IPS DF 19.7 (cell line): ENCODE measurements at places on chromosomes 13 and 19.

GRCh38 chr19:8506402-8506957 lies 4.0 kb upstream of the PRAM1 start:
- DNase-seq, result no peak

DNA sequence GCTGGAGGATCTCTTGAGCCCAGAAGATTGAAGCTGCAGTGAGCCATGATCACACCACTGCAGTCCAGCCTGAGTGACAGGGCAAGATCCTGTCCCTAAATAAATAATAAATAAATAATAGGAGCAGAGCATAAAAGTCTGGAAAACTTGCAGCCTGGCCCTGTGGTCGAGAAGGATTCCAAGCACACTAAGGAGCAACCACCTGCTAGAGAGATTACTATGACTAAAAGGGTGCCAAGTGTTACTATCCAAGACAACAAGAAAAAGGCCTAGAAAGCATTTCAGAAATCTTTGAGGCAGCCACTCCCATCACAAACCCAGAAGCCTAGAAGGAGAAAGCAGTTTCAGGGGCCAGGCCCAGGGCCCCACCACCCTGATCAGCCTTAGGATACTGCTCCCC lies 46.1 kb downstream of the LHFPL6 start:
- no peak for DNase-seq

DNA sequence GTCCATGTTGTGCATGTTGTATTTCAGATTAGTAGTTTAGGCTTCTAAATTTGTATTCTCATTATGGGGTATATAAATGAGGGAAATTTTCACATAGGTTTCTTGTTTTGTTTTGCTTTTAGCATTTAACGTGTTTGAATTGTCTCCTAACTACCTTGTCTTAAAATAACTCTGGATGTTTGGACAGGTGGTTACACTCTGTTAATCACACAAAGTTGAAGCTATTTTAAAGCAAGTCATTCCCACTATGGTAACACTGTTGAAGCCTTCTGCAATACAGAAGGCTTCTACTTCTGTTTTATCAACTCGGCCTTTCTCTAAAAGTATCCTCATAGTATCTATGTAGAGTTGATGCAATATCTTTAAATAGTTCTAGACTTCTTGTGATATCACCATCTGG lies 245.3 kb upstream of the HTR2A start:
- no peak for DNase-seq

DNA sequence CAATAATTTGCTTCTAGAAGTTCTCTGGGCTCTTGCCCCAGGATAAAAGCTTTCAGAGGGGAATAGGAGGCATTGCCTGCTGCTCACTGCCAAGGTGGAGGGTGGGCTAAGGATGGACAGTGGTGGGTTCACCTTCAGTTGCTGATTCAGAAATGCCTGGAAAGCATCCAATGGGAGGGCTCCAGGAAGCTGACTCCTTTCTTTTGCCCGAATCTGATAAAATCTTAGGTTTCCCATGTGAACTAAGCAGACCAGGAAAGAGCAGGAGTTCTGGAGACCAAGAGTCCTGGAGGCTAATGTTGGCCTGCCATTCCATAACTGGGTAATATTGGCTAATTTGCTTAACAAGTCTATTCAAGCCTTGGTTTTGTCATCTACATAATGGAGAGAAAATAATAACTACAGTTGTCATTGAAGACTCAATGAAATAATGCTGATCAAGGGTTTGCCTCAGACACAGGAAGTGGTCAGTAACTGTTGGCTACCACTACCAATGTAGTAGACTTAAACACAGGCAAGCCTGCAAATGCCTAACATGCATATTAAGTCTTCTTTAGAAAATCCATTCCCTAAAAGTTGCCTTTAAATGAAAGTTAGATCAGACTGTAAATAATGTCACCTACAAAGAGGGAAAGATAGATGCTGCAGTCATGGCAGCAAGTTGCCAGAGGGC lies 528.4 kb upstream of the NBEA start:
- no peak for DNase-seq

DNA sequence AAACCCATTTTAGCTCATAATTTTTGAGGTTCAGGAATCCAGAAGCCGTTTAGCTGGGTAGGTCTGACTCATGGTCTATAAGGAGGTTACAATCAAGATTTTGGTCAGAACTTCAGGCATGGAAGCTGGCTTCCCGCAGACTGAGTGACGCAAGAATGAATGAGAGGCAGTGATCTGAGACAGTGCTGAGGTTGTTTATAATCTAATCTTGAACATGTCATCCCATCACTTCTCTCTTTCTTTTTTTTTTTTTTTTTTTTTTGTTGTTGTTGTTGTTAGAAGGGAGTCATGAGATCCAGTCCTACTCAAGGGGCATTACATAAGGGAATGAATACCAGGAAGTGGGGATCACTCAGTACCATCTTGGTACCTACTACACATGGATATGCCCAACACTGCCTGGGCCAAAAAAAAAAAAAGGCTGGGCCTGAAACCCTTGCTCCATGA lies 217.4 kb downstream of the DLEU7 start:
- DNase-seq, result no peak

DNA sequence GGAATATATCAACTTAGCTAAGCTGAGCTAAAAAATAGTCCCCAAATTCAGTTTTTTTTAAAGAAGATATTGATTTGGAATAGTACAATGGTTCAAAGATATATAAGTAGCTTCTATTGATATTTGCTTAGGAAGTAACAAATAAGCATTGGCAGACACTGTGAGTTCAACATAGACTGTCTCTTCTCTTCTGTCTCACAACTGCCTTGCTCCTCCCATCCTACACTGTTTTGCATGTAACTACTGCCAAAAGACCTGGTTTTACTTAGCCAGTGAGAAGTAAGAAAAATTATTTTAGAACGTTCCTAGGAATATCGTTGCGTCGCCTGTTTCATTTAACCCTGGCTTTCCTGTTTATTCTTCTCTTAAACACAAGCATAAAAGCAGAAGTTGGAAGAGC lies 859.0 kb upstream of the SPRY2 start:
- DNase-seq, result no peak

DNA sequence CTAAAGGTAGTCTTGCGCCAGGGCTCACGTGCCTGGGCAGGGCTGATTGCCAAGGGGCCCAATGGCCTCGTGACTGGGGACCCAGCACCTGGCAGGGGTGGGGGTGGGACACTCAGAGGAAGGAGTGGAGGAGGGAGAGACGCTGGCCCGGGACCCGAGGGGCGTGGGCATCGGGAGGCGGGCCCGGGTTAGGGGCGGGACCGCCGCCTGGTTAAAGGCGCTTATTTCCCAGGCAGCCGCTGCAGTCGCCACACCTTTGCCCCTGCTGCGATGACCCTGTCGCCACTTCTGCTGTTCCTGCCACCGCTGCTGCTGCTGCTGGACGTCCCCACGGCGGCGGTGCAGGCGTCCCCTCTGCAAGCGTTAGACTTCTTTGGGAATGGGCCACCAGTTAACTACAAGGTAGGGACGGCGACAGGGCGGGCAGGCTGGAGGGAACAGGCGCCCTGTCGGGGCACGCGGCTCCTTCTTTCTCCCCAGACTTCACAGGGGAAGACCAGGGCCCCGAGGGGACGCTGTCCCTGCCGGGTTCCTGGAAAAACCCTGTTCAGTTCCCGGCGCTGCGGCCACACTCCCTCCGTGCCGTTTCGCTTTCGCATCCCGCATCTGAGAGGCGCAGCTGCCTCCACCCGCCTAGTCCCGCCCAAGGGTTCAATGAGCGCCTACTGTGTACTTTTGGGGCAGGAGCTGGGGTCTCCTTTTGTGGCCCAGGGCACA lies at the start of gene IFI30:
TSS of gene IFI30 (plus strand) at position 242 of the 717 bp plus-strand sequence. CDS start at position 271, 29 bp downstream.
- DNase-seq, result no peak

DNA sequence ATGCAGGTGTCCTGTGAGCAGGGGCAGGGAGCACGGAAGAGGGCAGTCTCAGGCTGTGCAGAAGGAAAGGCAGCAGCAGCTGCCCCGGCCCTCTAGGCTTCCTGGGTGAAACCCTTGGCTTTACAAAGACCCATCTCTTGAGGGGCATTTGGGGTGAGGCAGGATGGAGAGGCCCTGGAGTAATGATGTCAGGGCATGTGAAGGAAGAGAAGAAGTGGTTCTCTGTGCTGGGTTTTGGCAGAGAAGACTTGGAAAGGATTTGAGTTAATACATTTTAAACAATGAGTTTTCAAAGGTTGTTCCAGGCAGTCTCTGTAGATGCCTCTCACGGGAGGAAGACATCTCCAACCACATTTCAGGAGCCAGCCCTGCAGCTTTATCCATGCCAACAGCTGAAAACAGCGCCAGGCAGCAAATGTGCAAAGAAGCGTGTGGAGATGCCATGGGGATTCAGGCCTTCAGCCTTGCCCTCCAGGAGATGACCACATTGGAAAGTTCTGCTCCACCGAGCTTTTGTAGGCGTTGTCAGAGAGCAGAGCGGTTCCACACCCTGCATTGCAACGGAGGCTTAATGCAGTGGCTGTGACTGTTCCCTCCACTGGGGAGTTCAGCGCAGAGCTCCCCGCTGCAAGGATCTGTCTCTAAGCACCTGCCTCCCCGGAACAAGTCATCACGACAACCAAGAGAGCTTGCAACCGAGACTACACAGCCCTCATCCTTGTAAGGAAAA lies 322.8 kb downstream of the UQCRFS1 start:
- DNase-seq, result no peak

DNA sequence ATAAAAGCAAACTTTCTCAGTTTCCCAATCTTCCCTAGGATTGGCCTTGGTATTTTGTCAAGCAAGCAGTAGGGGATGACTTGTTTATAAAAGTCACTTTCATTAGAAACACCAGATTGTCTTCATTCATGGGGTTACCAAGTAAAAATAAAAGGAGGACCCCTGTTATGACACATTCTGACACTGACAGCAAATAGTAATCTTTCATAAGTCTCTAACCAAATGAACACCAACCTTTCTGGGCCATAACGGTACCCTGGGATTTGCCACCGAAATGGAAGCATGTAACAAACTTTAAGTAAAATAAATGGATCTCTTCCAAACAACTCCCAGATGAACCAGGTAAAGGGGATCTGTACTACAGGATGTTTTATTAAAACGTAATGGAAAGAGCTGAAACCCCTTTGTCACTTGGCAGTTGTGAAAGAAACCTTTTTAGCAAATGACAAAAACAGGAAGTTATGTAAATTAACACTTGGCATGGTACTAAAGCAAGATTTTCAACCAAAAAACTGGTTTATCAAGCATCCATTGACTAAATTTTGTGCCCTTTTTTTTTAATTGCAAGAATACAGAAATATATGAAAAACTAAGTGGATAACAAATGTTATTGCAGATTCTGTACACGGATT lies 335.6 kb downstream of the RBM26 start:
- no peak for DNase-seq

GRCh38 chr13:38262211-38262610 lies 87.4 kb upstream of the UFM1 start:
- DNase-seq, result no peak

- no peak for DNase-seq
Measured at GRCh38 chr19:10761443-10762250, 43.8 kb downstream of the DNM2 start.

DNA sequence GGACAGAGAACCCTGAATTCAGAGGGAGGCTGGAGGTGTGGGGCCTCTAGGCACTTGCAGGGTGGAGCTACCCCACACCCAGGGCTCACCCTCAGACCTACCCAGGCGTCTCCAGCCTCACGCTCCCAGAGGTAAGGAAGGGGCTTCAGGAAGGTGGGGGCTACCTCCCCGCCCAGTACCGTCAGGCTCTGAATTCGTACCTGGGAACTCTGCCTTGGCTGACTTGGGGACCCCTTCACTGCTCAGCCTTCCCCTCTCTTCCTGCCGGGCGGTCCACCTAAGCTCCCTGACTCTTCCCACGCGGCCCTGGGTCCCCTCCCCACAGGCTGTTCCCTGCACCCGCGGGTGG lies 28.5 kb upstream of the PARP4 start:
- DNase-seq, result no peak
